Nasal cavity respiratory epithelium epithelial cell of viscerocranial mucosa (primary cell): ENCODE measurements at places on chromosomes 2 and 18. TPM values are rescaled to one million over a fixed set of nuclear protein-coding genes. Genes with fewer than 3 reads are reported as not detected.

Gene STON1
- 0.34 and 0.50 TPM in 2 replicates for total RNA-seq

Gene DAW1
- 0.07 TPM in 1 of 2 replicates, not detected in the other for total RNA-seq

Gene SGPP2
- total RNA-seq = 13.0 and 45.8 TPM in 2 replicates

Gene RBKS
- 0.71 and 1.7 TPM in 2 replicates for total RNA-seq

Gene WDR75
- 66.6 and 69.7 TPM in 2 replicates for total RNA-seq

Gene CABYR
- total RNA-seq = 1.4 and 2.7 TPM in 2 replicates

Gene CFAP221
- not detected in 2 replicates for total RNA-seq

Gene SCTR
- not detected in 2 replicates for total RNA-seq

Gene MYL12B
- 494 and 505 TPM in 2 replicates for total RNA-seq
